ENCODE measurements at places on chromosomes 5 and 9.

- no peak for DNase-seq
Measured at GRCh38 chr9:35745569-35745968, 3.5 kb downstream of the GBA2 start.

DNA sequence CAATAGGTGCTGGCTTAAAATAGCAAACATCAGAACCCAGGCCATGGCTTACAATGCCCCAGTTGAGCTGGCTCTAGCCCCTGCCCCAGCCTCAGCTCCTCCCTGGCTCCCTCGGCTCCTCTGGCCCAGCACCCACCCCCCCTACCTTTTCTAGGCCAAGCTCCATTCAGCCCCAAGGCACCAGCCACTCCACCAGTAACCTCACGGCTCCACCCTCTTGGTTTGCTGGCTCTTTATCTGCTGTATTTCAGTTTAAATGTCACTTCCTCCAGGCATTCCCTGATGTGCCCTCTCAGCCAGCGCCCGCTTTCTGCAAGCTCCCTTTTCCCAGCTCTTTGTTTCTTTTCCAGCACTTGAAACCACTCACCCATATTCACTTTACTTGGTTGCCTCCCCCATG is 10.6 kb downstream of the C1QTNF2 start:
- no peak for DNase-seq

DNA sequence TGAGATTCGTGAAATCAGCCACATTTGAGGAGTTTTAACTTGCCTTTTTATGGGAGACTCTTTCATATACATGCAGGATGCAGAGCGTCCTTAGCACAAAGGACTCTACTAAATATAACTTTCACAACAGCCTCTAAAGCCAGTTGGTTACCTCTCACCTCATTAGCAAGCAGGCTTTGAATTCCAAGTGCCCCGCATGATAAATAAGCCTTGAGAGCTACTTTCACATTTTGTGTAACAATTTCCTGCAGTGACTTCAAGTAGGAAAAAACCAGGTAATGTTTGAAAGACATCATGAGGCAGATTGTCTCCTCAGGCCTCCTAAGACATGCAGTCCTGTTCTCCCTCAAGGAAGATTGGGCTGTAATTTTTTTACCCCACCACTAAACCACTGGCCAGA is 50.5 kb downstream of the RALGPS1 start:
- DNase-seq: no peak

DNA sequence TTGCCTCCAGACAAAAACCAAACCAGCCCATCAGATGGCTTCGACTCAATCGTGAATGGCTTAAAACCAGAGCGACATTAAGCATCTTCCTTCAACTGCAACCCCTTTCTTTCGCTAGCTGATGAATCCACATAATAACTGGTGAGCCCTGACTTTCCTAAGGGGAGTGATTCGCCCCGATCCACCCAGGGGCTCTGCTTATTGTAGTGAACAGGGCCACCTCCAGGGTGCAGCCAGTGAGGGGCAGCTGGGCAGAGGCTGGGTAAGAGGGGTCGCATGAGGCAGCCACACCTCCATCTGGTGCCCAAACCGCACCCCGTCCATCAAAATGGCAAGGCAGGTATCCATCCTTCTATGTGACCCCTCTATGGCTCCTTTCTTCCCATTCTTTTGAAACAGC is 38.0 kb downstream of the SLC35D2 start:
- DNase-seq: no peak

- no peak for DNase-seq
Measured at GRCh38 chr9:70413464-70413798, 1.0 kb downstream of the KLF9 start.
